ENCODE measurements at places on chromosomes 7 and 10. TPM values are rescaled to one million over a fixed set of nuclear protein-coding genes. Genes with fewer than 3 reads are reported as not detected.
A peak's percentile ranks its signal among the peaks of the same experiment; 100 is the strongest.

DNA sequence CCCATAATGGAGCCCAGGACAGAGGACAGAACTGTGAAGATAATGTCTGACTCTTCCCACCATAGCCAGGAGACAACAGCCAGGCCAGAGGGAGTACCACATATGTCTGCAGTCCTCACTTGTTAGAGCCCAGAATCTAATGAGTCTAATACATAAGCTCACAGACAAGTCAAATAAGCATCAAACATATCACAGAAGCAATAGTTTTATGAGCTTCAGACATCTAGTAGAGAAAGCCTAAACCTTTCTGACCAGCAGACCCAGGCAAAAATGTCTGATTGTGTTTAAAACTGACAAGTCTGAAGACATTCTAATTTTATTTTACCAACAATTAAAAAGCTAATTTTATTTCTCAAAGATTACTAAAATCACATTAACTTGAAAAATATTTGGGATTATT lies 75.5 kb downstream of the MAPK8 start:
- no peaks in the 10 kb centered on the region for H3K27me3 ChIP-seq
- H3K36me3 ChIP-seq, result no peaks in the 10 kb centered on the region
- H3K27ac ChIP-seq, result no peak overlapping the region
- peaks cover 17% of the 10 kb centered on the region for H3K4me1 ChIP-seq

The AOAH gene
- 7.4 TPM for total RNA-seq

The CCDC172 gene
- total RNA-seq, result not detected

DNA sequence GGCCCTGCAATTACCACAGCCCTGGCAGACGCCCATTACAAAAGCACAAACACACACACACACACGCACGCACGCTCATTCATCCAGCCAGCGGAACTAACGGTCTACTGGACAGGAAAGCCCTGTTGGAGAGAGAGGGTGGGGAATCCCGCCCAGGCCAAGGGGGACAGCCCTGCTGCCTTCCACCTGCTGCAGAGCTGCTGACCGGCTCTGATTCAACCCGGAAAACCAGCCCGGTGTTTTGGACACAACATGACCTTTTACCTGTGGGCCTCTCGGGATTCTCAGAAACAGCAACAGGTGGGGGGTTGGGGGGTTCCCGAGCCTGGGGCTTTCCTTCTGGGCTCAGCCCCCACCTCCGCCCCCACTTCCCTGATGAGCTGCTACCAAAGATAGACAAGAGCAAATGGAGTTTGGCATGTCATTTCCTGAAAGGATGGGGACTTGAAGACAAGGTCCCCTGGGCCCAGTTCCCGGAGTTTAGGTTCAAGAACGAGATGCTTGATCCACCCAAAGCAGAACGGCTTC lies 18.5 kb upstream of the SERPINE1 start:
- H3K36me3 ChIP-seq, result no peaks in the 10 kb centered on the region
- DNase-seq, result no peak
- no peaks in the 10 kb centered on the region for H3K4me1 ChIP-seq
- peak overlapping the region; percentile 4 for H3K27ac ChIP-seq
- H3K4me3 ChIP-seq, result no peak overlapping the region

The SPACDR gene
- not detected for total RNA-seq

The NYAP1 gene
- 3.9 TPM for total RNA-seq

DNA sequence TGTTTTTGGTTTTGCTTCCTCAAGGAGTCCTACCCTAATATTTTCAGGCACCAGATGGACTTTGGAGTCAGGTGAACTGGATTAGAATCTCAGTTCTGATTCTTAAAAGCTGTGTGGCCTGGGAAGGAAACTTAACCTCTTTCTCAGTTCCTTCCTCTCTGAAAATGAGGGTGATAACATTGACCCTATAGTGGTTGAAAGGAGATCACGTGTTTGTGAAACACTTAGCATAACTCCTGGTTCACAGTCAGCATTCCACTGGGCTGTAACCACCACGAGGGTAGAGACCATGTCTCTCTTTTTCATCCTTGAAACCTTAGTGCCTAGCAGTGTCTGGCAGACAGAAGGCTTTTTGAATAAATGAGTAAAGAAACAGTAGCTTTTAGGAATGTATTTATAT lies 16.7 kb downstream of the LSMEM1 start:
- no peak overlapping the region for H3K27ac ChIP-seq
- H3K27me3 ChIP-seq, result no peaks in the 10 kb centered on the region
- DNase-seq, result no peak
- no peaks in the 10 kb centered on the region for H3K36me3 ChIP-seq
- no peak overlapping the region for H3K4me3 ChIP-seq
- H3K4me1 ChIP-seq, result peaks cover 6% of the 10 kb centered on the region

- no peaks in the 10 kb centered on the region for H3K36me3 ChIP-seq
- DNase-seq, result no peak
- no peaks in the 10 kb centered on the region for H3K27me3 ChIP-seq
- no peak overlapping the region for H3K4me3 ChIP-seq
- no peak overlapping the region for H3K27ac ChIP-seq
Measured at GRCh38 chr7:69880840-69881239, 282.6 kb downstream of the AUTS2 start.

DNA sequence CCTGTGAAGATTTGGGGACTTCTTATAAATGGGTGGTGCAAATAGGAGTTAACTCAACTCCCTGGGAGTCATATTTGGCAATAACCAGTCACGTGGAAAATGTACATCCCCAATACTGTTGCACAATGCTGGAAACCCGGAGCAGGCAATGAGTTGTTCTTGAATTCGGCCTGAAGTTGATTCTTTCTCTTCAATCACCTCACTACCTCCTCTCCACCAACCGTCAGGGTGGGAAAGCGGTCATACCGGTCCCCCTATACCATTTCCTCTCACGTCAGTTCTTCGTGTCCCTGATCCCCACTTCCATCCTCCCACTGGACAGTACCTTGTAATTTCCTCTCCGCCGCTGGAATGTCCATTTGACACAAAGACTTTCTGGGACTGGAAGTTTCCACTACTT lies 2.8 kb downstream of the GIMAP5 start:
- no peaks in the 10 kb centered on the region for H3K27me3 ChIP-seq
- no peak overlapping the region for H3K27ac ChIP-seq
- peak overlapping the region; percentile 42 for H3K4me3 ChIP-seq

The SLC26A5 gene
- total RNA-seq, result not detected

DNA sequence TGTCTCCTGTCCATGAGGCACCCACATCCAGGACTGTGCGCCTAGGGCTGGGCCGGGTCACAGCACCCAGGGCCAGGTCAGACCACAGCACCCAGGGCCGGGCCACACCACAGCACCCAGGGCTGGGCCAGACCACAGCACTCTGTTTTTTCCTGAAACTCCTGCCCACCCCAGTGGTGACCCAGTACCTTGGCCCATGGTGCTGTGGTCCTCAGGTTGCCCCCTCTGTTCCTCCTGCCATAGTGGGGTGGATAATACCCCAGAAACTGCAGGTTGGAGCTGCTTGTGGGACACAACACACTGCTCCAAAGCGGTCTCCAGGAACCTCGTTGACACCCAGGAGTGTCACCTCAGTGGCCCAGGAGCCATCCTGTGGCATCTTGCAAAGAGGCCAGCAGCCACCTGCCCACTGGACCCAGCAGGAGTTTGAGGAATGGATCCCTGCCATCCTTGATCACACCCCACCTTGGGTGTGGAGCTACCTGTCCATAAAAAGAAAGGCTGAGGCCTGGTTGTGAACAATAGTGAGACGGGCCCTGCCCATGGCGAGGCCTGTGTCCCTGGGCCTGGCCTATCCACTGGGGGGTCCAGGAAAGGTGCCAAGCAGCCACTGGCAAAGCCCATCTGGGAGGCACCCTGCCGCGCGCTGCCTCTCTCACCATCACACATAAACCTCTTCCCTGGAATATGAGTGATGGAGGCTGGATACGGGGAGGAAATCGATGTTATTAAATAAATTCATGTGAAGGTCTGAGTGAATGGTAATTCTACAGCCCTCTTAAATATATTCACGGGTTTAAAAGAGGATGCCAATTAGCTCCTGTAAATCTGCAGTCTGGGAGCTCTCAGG lies 89.0 kb downstream of the NKX6-2 start:
- no peaks in the 10 kb centered on the region for H3K27me3 ChIP-seq
- H3K27ac ChIP-seq, result no peak overlapping the region
- no peak for DNase-seq
- peaks cover 21% of the 10 kb centered on the region for H3K4me1 ChIP-seq
- H3K4me3 ChIP-seq, result no peak overlapping the region

The OR13A1 gene
- total RNA-seq, result not detected

The GNG11 gene
- 15.0 TPM for total RNA-seq

GRCh38 chr7:131501422-131501821 lies 55.0 kb downstream of the PODXL start:
- no peak overlapping the region for H3K27ac ChIP-seq
- DNase-seq, result no peak
- H3K27me3 ChIP-seq, result no peaks in the 10 kb centered on the region
- peaks cover 16% of the 10 kb centered on the region for H3K4me1 ChIP-seq
- H3K4me3 ChIP-seq, result no peak overlapping the region

The BCL7B gene
- total RNA-seq, result 57.0 TPM

DNA sequence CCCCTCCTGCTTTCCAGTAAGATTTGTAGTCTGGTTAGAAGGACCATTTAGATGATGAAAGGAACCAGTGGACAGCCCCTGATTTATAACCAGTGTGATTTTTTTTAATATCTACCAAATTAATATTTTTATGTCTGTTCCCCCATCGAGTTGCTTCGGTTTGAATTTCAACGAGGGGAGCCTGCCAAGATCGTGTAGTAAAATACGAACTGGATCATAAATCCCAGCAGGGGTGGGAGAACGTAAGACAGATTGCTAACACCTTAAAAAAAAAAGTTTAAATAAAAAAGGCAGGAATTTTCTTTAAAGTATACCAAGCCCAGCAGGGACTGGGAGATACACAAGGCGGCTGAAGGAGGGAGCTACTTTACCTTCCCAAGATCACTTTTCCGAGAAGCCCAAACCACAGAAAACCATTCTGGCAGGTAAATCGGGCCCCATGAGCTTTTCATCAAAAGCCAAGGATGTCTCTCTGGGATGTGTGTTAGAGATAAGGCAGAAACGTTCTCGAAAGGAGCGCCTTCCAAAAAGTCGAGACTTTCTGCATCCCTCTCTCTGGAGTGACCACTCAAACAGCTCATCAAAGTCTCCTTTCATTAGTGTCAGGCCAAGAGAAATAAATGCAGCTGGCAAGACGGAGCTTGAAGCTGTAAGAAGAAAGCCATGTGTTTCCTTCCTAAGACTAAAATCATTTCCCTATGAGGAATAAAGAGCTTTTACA lies 270.5 kb upstream of the NFE2L3 start:
- no peak overlapping the region for H3K27ac ChIP-seq
- no peak for DNase-seq
- no peaks in the 10 kb centered on the region for H3K36me3 ChIP-seq

- peak overlapping the region; percentile 56 for H3K4me3 ChIP-seq
- peaks cover 13% of the 10 kb centered on the region for H3K4me1 ChIP-seq
- no peaks in the 10 kb centered on the region for H3K36me3 ChIP-seq
- H3K27me3 ChIP-seq, result no peaks in the 10 kb centered on the region
- DNase-seq, result no peak
Measured at GRCh38 chr7:33904681-33905388, 504 bp upstream of the BMPER start.

- H3K4me1 ChIP-seq, result peaks cover 16% of the 10 kb centered on the region
- H3K27me3 ChIP-seq, result no peaks in the 10 kb centered on the region
- no peak for DNase-seq
- H3K27ac ChIP-seq, result peak overlapping the region; percentile 36
- H3K36me3 ChIP-seq, result no peaks in the 10 kb centered on the region
Measured at GRCh38 chr7:105759670-105760550, 116.5 kb downstream of the ATXN7L1 start.

- no peaks in the 10 kb centered on the region for H3K27me3 ChIP-seq
- DNase-seq, result no peak
- H3K36me3 ChIP-seq, result no peaks in the 10 kb centered on the region
- H3K4me3 ChIP-seq, result no peak overlapping the region
Measured at GRCh38 chr10:124157271-124157681, 63.9 kb upstream of the CHST15 start.

DNA sequence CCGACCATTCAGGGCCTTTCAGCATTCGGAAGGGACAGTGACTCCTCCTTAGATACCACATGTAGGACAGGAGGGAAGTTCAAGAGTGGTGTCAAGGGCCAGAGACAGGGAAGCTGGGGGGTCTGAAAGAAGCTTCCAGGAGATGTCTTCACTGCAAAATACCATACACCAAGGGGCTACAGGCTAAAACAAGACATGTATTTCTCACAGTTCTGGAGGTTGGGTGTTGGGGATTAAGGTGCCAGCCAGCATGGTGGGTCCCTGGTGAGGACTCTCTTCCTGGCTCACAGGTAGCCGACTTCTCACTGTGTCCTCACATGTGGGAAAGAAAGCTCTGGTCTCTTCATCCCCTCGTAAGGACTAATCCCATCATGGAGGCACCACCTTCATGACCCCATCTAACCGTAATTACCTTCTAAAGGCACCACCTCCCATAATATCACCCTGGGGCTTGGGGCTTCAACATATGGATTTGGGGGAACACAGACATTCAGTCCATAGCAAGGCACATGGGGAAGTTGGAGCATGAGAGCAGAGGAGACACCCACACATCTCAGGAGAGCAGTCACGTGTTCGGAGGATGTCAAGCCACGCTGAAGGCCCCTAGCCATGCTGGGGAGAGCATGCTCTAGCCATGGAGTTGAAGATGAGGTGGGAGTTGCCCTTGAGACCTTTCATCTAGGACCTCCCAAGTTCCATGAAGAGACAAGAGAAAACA lies 73.9 kb upstream of the GDF10 start:
- no peak overlapping the region for H3K4me3 ChIP-seq
- no peaks in the 10 kb centered on the region for H3K4me1 ChIP-seq
- no peak overlapping the region for H3K27ac ChIP-seq
- no peaks in the 10 kb centered on the region for H3K36me3 ChIP-seq
- no peaks in the 10 kb centered on the region for H3K27me3 ChIP-seq

GRCh38 chr7:82668676-82669075 lies 225.1 kb upstream of the CACNA2D1 start:
- no peak for DNase-seq
- H3K4me3 ChIP-seq, result no peak overlapping the region
- no peak overlapping the region for H3K27ac ChIP-seq
- H3K36me3 ChIP-seq, result no peaks in the 10 kb centered on the region

The VSTM2A gene
- 0.98 TPM for total RNA-seq

DNA sequence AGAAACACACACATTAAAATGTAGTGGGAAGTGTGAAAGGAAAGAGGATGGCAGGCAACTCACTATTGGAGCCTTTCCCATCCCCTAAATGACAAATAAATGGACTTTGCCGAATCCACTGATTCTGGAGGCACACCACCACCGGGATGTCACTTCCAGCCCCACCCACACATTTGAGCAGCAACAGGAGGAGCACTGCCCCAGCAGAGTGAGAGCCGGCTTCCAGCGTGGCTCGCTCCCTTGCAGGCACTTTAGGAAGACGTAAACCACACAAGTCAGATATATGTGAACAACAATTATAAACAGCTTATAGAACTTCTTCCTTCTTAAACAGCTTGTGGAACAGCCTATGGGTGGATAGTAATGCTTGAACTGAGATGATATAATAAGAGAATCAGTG lies 191.0 kb downstream of the DGKI start:
- H3K27me3 ChIP-seq, result no peaks in the 10 kb centered on the region
- no peak for DNase-seq
- H3K36me3 ChIP-seq, result no peaks in the 10 kb centered on the region
- no peak overlapping the region for H3K27ac ChIP-seq
- H3K4me1 ChIP-seq, result no peaks in the 10 kb centered on the region

The MARVELD1 gene
- total RNA-seq, result 24.1 TPM

GRCh38 chr10:90192825-90193224 lies 491.4 kb downstream of the KIF20B start:
- no peak for DNase-seq
- H3K36me3 ChIP-seq, result no peaks in the 10 kb centered on the region
- H3K27ac ChIP-seq, result no peak overlapping the region
- H3K4me3 ChIP-seq, result no peak overlapping the region

All from vagina (tissue), 2 donors.